ENCODE measurements at places on chromosomes 6 and 20.

DNA sequence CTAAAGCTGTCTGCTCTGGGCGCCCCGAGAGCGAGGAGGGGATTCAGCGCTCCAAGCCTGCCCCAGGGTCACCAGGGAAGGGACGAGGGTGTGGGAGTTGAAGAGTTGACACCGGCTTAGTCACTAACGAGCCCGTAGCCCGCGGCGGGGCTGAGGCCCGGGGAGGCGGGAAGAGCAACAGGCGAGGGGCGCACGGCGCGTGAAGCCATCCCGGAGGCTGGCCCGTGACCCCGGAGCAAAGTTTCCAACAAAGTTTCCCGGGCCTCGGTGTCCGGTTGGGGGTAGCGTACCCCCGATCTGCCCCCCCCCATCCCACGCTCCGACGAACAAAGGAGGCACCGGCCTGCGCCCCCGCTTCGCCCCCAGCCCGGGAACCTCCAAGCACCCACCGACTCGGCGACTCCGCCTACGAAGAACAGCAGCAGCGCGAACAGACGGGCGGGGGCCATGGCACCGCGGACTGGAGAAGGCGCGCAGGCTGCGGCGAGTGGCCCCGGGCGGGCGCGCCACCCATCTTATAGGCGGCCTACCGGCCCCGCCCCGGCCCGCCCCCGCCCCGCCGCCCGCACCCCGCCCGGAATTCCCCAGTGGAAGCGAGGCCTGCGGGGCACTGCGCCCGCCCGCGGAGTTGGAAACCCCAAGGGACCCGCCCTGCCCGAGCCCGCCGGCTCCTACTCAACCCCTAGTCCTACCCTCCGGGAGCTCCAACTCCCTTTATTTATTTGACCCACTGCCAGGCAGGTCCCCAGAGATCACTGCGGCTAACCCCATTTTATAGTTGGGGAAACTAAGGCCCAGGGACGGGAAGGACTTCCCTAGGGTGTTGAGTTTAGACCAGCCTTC is at the start of gene SDC4:
Gene SDC4, minus strand, starts transcription at position 489 of the 843 bp plus-strand sequence. Its CDS starts 40 bp downstream, at position 449.
- peak; percentile 51 for DNase-seq

GRCh38 chr6:149651056-149651455 is 2.5 kb upstream of the KATNA1 start:
- DNase-seq: no peak

DNA sequence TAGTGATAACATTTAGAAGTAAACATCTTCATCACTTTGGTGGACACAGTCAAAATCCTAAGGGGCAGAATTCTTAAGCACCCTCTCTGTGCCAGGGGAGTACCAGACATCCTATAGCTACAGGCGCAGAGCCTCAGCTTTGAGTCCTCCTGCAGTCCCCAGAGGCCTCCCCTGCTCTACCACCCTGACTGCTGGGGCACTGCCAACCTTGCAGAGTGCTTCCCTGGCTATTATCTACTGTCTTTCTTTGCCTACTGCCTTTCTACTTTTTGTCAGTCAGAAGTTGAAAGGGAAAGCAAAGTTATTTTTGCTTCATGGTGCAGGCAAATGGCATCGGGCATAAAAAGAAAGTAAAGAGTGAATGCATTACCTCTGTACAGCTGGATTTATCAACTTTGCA is 80.1 kb downstream of the AIG1 start:
- DNase-seq: no peak

DNA sequence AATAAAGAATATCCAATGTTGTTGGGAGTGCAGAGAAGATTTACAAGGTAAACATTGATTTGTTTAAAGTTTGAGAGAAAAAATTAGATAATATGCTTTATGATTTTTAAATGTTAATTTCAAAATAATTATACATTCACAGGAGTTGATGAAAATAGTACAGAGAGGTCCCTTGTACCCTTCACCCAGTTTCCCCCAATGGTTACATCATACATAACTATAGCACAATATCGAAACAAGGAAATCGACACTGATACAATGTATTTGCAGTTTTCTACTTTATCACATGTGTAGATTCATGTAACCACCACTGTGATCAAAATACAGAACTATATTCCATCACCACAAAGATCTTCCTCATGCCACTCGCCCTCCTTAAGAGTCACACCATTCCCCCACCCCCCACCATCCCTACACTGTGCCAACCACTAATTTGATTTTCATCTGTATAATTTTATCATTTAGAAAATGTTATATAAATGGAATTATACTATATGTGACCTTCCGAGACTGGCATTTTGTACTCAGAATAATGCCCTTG is 11.7 kb upstream of the HLA-DRA start:
- no peak for DNase-seq

DNA sequence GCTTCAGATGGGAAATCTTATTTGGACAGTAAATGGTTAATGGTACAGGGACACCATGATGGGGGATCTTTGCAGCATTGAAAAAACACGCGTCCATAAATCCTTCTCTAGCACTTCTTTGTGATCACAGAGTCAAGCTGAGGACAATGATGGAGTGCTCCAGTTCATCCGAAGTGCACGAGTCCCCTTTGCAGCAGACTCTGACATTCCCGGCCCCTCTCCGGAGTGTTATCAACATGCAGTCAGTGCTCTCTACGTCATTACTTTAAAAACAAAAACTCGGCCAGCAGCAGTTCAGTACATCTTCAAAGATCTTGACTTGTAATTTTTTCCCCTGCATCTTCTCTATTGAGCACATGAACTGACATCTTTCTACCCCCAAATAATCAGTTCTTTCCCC is 185.5 kb upstream of the AKAP12 start:
- DNase-seq: no peak

DNA sequence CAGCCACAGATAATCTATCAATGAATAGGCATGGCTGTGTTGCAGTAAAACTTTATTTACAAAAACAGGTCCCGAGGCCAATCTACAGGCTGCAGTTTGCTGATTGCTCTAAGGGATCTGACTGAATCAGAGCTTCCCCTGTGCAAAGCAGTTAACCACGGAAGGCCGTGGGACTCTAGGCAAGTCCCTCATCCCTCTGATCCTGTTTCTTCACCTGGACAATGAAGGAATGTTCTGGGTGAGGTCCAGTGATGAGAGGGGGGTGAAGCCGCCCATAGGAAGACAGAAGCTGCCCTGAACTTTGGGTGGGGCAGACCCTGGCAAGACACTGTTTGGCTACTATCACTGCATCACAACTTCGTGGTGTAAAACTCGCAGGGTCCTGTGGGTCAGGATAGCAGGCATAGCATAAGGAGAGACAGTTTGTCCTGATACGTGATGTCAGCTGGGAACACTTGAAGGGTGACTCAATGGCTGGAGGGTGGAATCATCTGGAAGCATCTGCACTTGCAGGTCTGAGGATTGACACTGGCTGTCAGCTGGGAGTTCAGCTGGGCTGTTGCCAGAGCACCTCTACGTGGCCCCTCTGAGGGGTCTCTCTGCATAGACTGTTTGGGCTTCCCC is 33.3 kb upstream of the TGM2 start:
- DNase-seq: no peak

DNA sequence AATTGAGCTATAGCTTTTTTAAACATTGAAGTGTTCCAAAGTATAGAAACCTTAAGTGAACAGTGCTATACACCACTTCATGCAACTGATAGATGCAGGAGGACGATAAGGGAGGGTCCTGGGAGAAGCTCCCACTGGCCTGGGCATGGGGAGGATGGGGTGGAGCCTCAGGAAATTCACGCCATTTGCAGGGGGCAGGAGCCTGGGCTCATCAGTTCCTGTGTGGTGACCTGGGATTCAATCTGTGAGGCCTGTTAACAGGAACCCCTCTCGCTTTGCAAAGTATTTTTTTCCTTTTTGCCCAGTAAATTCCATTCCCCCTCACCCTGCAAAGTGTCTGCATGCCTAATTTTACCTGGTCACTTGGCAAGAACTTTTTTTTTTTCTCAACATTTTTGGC is 11.0 kb upstream of the ASCC3 start:
- DNase-seq: no peak

GRCh38 chr6:44029444-44030185 is 97.6 kb downstream of the MRPL14 start:
- DNase-seq: no peak

GRCh38 chr6:21138336-21139069 is 455.0 kb upstream of the SOX4 start:
- no peak for DNase-seq

DNA sequence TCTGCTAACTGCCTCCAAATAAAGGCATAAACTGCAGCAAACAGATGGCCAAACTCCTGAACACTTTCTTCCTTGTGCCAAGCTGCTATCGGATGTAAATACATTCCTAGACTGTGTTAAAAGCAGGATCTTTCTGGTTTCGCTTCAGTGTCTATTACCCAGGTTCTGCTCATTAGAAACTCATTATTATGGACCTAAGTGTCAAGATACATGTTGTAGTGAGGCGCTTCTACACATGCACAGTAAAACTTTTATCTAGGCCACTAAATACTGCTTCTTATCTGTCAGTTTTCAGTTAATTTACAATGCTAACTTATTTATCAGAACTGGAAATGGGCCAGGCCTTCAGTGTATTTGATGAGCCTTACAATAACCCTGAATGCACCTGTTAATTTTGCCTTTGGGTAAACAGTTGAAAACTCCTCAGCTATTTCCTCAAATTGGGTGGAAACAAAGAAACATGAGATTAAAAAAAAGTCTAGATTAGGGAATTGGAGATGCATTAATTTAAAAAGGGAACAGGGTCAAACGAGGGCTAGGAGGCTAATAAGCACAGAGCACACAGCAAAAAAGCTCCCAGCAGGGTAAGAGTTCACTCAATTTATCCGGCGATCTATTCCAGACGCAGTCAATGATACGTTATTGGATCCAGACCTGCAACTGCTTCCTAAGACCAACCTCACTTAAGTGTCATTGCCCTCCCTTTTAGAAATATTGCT is 240.6 kb downstream of the FOXC1 start:
- DNase-seq: no peak

GRCh38 chr6:71048320-71049164 is 91.7 kb upstream of the B3GAT2 start:
- DNase-seq: no peak

- DNase-seq: no peak
Measured at GRCh38 chr6:32689531-32690501, 23.4 kb upstream of the HLA-DQB1 start.

- DNase-seq: no peak
Measured at GRCh38 chr20:47960277-47960676, 175.0 kb upstream of the SULF2 start.

- DNase-seq: no peak
Measured at GRCh38 chr6:108836061-108836460, 12.2 kb upstream of the ARMC2 start.

GRCh38 chr20:46396052-46396740 is 10.2 kb downstream of the ELMO2 start:
- no peak for DNase-seq

DNA sequence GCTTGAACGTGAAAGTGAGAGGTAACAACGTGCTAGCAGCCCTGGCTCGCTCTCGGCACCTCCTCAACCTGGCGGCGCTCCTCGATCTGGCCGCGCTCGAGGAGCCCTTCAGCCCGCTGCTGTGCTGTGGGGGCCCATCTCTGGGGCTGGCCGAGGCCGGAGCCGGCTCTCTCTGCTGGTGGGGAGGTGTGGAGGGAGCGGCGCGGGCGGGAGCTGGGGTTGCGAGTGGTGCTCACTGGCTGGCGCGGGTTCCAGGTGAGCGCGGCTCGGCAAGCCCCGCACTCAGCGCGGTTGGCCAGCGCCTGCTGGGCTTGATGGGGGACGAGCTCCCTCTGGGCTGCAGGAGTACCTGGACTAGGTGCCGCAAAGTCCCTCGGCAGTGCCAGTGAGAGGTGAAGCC is 52.5 kb upstream of the RPS6KA2 start:
- no peak for DNase-seq
